ENCODE measurements at places on chromosomes 12 and 14.
A peak's percentile ranks its signal among the peaks of the same experiment; 100 is the strongest.

GRCh38 chr12:10559244-10559643 is 53.6 kb downstream of the EIF2S3B start:
- DNase-seq = no peak

DNA sequence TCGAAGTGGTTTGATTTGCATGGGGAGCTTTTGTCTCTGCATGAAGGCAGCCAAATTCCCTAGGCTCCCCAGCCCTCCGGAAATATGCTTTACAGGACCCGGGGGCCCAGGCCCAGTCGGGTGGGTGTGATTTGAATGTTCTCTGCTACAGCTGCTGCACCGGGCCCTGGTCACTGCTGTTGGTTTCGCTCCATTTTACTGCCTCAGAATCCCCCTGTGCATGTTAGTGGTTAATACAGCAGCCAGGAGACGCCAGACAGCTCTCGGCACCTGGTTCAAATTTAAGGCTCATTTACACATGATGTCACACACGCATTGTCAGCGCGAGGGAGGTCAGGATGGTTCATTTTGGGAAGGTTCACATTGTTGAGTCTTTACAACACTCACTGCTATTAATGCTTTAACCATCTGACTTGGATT is 99.6 kb downstream of the SLC38A6 start:
- DNase-seq = no peak

DNA sequence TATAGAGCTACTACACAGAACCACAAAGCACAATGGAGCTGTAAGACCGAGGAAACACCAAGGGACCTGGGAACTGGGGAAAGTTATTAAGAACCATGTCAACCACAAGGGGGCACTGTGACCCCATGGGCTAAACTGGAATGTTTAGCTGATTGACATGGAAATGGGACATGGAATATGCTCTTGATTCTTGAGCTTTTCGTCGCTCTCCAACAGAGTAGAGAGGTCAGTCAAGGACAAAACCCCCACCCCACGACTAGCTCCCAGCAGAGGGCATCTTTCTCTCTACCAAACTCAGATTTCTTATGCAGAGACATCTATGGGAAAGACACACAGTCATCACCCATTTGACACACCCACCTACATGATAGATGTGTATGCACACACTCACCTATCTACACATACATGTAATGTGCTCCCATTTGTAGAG is 10.1 kb downstream of the NDRG2 start:
- peak; percentile 80 for DNase-seq

GRCh38 chr12:62977883-62978282 is 42.9 kb upstream of the PPM1H start:
- DNase-seq = no peak

DNA sequence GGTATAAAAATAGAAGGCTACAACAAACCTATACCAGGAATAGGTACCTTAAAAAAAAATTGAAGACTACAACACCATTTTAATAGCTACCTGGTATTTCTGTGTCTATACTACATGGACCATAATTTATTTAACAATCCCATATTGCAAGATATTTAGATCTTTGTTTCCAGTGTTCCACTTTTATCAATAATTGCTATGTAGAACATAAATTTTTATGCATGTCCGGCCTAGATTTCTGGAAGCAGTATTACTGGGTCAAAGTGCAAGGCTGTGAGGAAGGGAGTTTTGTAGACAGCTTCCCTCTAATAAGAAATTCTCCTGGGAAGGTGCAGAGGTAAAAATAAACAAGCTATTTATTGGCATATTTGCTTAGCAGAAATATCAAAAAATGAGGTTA is 4.1 kb upstream of the DCAF11 start:
- DNase-seq = no peak

DNA sequence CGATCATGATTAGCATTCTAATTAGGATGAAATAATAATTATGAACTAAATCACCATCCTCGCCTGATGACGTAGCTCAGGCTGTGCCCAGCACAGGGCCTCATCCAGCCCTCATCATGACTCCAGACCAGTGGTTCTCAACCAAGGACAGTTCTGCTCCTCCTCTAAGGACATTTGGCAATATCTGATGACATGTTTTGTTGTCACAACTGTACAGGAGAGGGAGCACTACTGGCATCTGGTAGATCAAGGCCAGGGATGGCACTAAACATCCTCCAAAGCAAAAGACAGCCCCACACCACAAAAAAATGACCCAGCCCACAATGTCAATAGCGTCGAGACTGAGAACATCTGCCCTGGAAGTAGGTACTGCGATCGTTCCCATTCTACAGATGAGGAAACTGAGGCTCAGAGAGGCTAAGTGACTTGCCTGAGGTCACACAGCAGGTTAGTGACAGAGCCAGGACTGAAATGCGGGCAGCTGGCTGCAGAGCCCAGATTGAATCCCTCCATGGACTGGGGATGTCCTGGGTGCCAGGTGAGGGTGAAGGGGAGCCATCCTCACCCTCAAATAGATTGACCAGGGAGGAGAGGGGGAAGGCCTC is 15.5 kb downstream of the TRPV4 start:
- no peak for DNase-seq

- DNase-seq = no peak
Measured at GRCh38 chr12:47743311-47743860, 15.3 kb downstream of the RAPGEF3 start.

GRCh38 chr14:55938249-55938791 is 179.9 kb upstream of the PELI2 start:
- no peak for DNase-seq

- no peak for DNase-seq
Measured at GRCh38 chr14:99245564-99246511, 26.2 kb downstream of the BCL11B start.

- no peak for DNase-seq
Measured at GRCh38 chr14:61678975-61679374, 16.3 kb upstream of the HIF1A start.

GRCh38 chr12:109948368-109948767 is 47.8 kb downstream of the GIT2 start:
- DNase-seq = no peak

GRCh38 chr12:71191509-71192196 is 33.9 kb upstream of the TSPAN8 start:
- DNase-seq = no peak

DNA sequence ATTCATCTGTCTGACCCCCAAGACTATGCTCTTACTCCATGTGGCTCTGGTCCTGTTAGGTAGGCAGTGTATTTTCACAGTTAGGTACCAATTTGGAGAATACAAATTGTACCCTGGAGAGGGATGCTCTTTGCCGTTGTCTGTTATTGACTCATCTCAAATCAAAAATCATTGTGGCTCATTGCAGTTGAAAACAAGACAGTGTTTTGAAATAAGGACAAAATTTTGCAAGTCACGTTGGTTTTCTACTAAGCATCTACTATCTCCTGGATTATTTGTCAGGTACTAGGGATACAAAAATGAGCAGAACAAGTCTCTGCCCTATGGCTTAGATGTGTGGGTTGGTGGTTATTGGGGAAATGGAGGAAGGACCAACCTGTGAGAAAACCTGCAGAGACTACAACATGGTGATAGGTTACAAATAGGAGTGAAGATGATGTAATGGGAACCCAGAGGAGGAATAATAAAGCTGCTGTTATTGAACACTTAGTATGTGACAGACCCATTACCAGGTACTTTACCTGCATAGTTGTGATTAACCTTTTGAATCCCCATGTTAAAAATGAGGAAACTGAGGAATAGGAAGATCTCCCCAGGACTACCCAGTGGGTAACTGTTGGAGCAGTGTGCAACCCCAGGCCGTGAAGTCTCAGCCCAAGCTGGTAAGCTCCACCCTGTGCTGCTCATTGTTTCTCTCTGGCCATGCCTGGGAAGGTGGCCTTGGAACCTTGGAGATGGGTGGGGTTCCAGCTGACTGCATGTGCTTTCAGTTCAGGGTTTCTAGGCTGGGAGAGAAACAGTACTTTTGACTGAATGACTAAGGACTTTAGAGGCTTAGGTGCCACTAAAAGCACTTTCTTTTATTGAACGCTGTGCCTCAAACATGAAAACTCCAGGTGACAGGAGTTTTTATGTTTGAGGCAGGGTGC is 72.9 kb upstream of the SRSF5 start:
- no peak for DNase-seq

GRCh38 chr12:18992336-18992735 is 137.2 kb upstream of the PLEKHA5 start:
- no peak for DNase-seq

GRCh38 chr12:87425942-87426554 is 603.2 kb downstream of the C12orf50 start:
- no peak for DNase-seq

Measured in NCI-H2227 treated with DMSO at 0.1 percent for 48 hours (cell line).